ENCODE measurements at places on chromosomes 2 and 18. TPM values are rescaled to one million over a fixed set of nuclear protein-coding genes. Genes with fewer than 3 reads are reported as not detected.

DNA sequence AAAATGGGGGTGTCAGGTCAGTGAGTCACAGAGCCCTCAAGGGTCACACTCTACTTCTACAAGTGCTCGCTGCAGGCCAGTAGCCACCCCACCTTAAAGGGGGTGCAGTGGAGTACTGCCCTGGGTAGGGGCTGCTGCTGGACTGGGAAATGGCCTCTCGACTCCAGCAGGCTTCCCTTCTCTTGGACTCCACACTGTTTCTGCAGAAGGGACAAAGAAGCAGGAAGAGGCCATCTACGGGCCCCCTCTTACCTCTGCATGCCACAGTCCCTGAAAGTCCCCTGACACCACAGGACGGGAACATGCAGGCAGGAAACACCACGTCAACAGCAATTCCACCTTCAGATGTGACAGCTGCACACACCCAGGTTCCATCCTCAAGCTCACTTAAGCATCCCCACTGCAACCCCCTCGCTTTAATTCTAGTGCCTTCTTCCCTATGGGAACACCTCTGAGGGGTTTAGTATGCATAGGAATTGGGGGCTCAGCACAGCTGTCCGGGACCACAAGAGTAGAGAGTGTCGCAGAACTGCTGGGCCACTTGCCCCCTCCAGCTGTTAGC, 22.3 kb downstream of the SNED1 start:
- DNase-seq: no peak

GRCh38 chr2:9071032-9071431, 67.5 kb upstream of the MBOAT2 start:
- no peak for DNase-seq

DNA sequence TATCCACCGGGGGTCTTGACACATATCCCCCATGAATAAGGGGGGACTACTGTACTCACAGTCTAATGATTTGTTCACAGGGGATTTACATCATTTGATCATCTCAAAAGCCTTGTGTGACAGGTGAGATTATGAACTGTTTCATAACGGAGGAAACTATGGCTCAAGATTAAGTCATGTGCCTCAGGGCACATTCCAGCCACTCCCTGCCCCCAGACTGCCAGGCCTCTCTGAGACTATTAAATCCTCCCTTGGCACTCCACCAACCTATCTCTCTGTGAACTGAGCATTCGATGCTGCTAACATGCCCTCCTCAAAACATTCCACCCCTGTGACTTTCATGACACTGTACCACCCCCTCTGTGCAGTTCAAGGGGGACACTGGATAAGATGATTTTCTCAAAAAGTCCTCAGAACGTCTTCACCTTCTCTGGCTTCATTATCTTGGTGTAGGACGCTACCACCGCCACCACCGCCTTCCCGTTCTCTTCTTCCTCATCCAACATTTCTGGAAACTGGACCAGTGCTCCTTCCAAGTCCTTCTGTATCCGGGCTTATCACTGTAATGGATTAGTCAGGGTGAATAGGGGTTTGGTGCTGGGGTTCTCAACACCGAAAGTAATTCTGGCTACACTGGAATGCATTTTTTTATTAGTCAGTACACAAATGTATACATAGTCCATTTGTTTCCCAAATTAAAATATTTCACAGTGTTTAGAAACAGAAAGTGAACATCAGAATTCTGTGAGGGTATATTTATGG, 169.6 kb downstream of the KCNS3 start:
- DNase-seq: no peak

Gene TDRD15
- not detected for total RNA-seq

DNA sequence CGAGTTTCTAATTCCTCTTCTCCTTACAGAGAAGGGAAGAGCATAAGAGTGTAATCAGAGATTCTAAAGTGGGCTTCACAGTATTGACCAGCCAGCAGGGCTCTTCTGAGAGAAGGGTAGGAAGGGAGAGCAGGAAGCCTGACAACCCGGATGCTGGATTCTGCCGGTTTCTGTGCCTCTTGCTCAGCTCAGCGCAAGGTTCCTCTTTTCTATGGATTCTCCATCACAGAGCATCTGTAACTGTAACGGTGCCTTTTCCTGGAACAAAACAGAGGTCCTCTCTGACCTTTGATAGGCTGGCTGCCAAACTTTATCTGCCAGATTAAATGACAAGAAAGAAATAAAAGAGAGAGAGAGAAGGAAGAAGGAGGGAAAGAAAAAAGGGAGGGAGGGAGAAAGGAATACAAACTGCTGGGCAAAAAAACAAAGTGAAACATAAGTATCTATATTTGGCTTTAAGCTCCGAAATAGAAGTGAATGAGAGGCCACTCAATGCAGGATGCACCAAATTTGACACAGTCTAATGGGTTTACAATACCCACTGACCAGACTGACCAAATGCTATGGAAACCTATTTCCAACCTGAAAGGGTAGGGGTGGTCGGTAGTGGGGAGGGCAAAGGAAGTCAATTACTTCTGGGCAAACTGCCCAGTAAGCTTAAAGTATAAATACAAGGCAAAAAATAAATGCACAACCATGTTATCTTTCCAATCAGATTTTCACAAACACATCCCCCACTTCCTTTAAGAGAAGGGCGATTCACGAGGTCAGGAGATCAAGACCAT, 59.2 kb downstream of the PIEZO2 start:
- DNase-seq: no peak

Gene TUBA4B
- total RNA-seq: not detected

Gene CNTNAP5
- total RNA-seq: 0.04 TPM

DNA sequence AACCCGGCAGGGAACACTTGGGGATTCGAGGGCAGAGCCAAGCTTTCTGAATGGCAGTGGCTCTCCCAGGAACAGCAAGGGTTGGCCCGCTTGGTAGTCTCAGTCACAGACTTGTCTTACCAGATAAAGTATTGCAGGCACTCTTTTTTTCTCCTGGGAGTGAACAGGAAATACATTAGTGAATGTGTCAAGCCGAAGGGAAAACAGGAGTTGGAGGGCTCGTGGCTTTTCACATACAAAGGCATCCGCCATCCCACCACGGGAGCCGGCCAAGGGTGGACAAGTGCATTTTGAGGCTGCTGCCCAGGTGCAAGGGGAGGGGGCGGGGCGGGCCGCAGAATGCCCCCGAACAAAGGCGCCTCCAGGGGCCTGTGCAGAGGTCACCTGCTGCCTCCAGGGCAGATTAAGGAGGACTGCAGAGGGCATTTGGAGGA, 163.3 kb upstream of the SIX3 start:
- peak; percentile 81 for DNase-seq

DNA sequence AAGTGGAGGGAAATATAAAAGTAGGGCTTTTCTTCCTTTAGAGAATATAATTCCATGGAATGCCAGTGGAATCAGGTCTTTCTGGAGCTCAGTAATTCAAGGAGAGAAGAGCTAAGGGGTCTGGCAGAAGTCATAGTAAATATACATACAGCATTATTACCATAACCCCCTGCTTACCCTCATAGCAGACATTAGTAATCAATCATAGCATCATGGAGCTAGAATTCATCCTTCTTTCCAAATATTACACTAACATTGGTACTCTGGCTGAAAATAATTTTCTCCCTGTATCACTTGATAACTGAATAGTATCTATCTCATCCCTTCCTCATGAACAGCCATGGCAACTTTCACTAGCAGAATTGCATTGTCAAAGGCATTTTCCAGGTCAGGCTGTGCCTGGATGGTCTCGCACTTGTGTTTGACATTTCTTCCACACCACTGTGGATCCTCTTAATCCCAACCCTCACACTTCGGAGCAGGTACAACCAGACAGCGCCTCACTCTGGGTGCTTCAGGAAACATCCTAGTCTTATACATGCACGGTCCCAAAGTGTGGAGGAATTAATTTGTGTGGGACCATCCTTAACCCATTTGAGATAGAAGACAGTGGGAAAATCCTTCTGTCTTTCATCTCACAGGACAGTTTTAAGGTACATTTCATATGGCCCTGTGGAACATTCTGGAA, 84.2 kb upstream of the SEC11C start:
- peak; percentile 66 for DNase-seq

Gene ACMSD
- not detected for total RNA-seq

DNA sequence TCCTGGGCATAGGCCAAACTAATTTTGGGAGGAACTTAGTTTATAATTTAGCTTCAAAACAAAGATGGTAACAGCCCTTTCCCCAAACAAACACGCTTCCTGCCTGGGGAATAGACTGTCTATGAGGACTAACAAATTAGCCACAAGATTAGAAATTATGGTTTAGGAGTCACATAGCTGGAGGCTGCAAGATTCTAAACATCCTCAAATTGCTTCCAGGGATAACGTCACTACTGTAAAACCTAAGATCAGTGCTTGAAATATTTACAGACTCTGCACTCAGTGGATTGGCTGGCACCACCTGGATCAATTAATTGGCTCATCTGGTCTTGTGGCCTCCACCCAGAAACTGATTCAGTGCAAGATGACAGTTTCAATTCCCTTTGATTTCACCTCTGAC, 118.0 kb upstream of the TACR1 start:
- no peak for DNase-seq

DNA sequence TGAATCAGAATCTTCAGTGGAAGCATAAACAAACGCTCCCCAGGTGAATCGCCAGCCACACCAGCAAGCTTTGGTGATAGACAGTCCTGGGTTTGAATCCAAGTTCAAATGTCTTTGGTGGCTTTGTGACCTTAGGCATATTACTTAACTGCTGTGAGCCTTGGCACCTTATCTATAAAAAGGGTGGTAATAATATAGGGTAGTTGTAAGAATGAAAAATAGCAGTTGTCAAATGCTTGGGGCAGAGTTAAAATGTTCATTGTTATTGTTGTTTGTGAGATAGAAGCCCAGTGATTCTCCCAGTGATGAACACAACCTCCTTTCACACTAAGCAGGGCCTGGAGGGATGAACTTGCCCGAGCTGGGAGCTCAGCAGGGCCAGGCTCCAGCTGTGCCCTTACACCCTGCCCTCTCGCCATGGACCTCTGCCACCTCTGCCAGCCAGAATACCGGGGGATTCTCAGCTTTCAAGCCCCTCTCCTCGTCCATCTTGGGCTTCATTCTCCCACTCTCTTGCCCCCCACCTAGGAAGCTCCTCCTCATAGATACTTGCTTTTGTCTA, 6.1 kb upstream of the TMBIM1 start:
- no peak for DNase-seq

- no peak for DNase-seq
These were observed 26.1 kb upstream of the IMP4 start for GRCh38 chr2:130316596-130316995.

DNA sequence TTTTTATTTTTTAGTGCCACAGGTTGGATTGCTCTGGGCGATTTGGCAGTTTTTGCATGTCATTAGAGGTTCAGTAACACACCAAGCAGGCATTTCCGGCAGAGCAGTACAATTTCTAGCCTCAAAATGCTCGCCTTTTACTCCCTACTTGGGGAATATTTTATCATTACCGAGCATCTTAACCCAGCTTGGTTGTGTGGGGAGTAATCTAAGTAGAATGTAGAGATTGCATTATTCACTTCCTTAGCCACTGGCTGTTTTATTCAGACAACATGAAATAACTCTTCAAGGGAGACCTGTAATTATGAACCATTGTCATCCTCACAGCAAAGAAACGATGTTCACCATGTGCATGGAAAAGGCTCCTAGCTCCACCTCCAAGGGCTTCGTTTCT, 13.1 kb downstream of the GRP start:
- DNase-seq: no peak

DNA sequence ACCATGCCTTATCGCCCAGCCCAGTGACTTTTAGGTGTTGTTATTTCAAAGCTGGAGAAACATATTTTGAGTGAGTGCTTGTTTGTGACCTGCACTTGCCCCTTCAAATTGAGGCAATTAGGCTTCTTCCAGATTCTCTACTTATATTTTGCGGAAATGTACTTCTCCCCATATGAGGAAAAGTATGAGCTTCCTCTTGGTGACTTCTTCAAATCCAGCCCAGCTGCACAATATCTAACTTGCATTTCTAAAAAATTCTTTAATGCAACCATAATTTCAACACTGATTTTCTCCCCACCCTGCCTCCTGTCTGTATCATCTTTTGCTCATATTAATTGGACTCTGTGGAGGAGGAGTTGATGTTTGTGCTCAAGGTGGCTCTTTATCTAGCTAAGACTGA, 391.2 kb upstream of the POU3F3 start:
- no peak for DNase-seq

Gene SULT1C4
- 2.9 TPM for total RNA-seq

GRCh38 chr2:127701193-127701650, at the start of gene SFT2D3:
TSS of gene SFT2D3 (plus strand) at chr2:127701497. CDS start at chr2:127701529, 32 bp downstream.
- DNase-seq: peak; percentile 95

Gene SLC8A1
- total RNA-seq: 0.63 TPM

DNA sequence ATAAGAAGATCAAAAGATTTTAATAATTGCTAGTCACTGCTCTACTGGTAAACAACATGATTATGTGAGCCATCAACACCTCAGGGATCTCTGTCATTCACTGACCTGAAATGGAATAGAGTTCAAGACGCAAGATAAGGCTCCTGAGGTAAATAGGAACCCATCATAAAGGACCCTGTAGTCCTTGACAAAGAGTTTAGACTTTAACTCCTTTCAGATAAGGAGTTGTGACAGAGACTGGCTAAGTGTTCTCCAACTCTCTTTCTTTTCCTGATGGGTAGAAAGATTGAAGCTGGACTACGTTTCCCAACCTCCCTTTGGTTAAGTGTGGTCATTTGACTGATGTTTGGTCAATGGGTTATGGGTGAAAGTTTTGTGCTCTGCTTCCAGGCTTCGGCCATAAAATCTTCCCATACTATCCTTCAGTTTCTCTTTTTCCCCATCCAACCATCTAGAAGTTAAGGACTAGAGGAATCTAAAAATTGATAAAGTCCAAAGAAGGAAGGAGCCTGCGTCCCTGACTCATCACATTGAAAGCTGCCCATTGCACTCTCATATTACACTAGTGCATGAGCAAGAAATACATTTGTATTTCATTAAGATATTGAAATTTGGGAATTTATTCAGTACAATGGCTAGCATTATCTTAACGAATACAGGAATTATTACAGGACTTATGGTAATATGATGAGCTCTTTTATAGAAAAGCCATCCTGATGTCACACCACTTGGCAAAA, 293.7 kb upstream of the ACVR2A start:
- no peak for DNase-seq

Gene RNF144A
- 13.6 TPM for total RNA-seq

- peak; percentile 51 for DNase-seq
These were observed 134.3 kb downstream of the KLHL29 start for GRCh38 chr2:23519334-23519651.

DNA sequence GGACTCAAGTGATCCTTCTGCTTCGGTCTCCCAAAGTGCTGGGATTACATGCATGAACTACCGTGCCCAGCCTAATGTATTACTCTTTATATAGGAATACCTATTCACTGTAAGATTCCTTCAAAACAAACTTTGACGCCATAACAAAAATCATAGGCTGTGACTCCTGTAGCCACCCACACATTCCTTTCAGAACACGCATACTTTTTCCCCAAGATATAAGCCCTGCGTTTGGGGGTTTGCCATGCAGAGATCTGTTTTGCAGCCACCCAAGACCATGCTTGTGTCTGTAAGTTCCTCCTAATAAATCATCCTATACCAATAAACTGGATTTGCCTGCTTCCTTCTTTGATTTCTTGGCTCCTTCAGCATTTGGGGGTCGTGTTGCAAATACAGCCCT, 46.0 kb upstream of the STON1 start:
- no peak for DNase-seq

Gene RAB12
- total RNA-seq: 30.4 TPM

Gene ERICH2
- not detected for total RNA-seq

GRCh38 chr18:45626330-45627203, 11.3 kb downstream of the SLC14A2 start:
- peak; percentile 69 for DNase-seq

- no peak for DNase-seq
These were observed 48.1 kb downstream of the SLC4A1AP start for GRCh38 chr2:27711804-27712203.
